ENCODE measurements at places on chromosomes 1 and 21.

- DNase-seq: no peak
These were observed 46.7 kb downstream of the GALNT2 start for GRCh38 chr1:230113593-230114236.

DNA sequence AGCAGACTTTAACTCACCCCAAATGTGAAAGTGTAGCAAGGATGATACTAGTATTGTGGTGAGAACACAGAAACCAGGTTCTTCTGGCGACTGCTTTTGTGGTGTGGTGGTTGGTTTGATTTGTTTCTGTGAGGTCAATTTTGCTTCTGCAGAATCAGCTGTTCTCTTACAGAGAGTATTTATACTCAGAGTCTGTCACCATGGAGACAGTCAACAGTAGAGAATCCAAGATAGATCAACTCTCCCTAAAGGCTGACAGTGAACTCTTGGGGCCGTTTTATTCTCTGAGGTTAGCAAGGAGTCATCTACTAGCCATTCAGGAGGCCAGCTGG is at the start of gene CFAP107:
Gene CFAP107, plus strand, starts transcription at position 209 of the 332 bp plus-strand sequence. CDS start 231 bp downstream, outside the sequence.
- DNase-seq: no peak

DNA sequence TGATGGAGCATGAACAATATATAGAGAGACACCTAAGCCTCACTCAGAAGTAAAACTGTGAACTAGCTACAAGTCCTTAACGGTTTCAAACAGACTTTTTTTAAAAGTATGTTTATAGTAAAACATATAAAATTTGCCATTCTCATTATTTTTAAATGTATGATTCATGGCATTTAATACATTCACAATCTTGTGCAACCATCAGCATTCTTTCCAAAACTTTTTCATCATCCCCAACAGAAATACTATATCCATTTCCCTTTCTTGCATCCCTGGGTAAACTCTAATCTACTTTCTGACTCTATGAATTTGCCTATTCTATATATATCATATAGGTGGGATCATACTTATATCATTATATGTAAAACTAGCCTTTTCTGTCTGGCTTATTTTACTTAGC is 25.5 kb downstream of the EVI5 start:
- DNase-seq: no peak

- DNase-seq: no peak
These were observed 107.9 kb downstream of the LMO4 start for GRCh38 chr1:87436534-87436933.

DNA sequence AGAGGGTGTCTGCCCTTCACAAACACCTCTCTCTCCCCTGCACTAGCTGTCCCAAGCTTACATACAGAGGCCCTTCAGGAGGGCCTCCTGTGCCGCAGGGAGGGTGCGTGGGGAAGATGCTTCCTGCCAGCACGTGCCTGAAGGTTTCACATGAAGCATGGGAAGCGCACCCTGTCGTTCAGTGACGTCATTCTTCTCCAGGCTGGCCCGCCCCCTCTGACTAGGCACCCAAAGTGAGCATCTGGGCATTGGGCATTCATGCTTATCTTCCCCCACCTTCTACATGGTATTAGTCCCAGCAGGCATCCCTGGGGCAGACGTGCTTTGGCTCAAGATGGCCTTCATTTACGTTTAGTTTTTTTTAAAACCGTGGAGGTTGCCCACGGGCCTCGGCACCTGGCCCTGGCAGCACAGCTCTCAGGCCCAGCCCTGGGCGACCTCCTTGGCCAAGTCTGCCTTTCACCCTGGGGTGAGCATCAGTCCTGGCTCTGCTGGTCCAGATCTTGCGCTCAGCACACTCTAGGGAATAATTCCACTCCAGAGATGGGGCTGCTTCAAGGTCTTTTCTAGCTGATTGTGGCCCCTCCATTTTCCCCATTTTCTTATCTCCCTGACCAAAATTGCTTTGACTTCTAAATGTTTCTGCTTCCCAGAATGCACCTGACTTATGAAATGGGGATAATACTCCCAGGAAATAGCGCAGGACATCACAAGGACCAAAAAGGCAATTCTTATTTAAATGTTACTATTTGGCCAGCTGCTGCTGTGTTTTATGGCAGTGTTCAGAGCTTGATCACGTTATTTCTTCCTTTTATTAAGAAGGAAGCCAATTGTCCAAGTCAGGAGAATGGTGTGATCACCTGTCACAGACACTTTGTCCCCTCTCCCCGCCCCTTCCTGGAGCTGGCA is 6.1 kb downstream of the NPPA start:
- DNase-seq: no peak

GRCh38 chr1:187051618-187052232 is 223.0 kb downstream of the PLA2G4A start:
- DNase-seq: no peak

- no peak for DNase-seq
These were observed 3.0 kb downstream of the ATP2B4 start for GRCh38 chr1:203629507-203630082.

DNA sequence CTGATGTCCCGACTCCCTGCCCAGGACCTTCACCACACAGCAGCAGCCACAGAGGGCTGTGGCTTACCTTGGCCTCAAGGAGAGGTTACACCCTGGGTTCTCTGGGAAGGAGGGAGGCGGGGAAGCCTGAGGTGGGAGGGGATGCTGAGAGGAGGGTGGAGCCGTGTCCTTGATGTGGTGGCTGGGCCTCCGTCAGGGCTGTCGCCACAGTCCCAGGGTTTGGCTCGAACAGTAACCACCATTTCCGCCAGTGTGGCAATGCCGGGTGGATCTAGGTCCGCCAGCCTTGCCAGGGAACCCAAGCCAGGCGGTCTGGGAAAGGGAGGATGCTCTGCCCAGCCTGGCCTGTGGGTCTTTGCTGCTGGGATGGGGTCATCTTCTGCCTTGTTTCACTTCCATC is 18.4 kb upstream of the CDCA8 start:
- DNase-seq: no peak

DNA sequence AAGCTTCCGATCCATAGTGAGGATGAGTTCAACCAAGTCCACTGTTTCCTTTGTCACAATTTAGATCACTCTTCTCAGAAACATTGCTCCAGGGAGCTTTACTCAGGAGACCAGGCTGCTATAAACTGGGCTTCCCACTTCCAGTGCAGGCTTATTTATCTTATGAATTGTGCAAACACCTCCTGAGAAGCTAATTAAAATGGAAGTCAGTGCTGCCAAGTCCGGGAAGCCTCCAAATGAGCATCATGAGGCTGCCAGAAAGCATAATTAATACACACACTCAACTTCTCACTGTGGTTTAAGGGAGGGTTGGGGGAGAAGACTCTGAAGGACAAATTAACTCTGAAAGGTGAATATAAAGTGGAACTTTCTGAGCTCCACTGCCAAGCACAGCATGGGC is 145.0 kb upstream of the SGIP1 start:
- no peak for DNase-seq

DNA sequence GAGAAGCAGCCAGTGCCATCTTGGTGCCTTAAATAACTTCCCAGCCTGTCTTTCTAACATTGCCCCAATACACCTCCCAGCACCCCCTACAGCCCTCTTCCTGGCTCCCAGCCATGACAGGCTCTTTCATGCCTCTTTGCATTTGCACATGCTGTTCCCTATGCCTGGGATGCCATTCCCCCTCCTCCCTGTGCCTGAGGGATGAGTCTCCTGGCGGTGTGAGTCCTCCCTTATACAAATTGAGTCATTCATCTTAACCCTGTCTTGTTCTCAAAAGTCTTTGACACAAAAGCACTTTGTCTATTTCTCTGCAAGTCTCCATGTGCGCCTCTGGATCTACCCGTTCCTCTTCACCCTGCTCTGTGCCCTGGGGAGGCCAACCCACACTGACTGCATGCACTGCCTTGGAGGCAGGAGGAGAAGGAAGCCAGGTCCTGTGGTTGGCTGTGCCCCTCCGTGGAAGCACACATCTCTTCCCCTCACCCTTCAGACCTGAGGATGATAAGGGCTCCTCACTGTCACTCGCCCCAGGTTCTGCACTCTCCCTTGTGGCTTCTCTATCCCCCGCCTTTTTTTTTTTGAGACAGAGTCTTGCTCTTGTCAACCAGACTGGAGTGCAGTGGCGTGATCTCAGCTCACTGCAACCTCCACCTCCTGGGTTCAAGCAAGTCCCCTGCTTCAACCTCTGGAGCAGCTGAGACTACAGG is 25.1 kb downstream of the CDCP2 start:
- DNase-seq: no peak

DNA sequence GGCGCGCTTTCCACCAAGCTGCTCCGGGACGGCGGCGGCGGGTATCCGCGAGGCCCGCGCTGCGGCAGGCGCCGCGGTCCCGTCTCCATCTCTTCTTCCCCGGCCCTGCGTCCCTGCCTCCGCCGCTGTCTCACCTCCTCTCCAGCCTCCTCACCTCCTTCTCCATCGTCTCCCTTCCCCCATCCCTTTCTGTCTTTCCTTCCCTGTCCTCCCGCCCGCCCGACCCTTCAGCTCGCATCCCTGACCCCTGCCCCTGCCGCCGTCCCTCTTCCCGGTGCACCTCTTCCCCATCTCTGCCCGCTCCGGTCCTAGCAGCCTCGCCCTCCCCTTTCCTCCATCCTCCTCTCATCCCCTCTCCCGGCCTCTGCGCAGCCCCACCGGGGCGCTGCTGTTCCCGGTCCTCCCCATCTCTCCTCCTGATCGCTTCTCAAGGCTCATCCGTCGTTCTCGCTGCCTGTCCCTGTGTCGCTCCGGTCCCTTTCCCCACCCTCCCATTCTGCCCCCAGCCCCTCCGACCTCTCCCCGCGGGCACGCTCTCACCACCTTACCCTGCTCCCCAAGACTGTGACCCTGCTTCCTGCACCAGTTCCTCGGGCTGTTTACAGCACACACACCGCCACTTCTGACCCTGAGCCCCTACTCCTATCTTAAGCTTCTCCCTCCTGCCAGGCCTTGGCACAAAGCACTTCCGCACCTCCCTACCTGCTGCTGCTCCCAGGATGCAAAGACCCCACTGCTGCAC is 760 bp upstream of the NPHP4 start:
- no peak for DNase-seq

GRCh38 chr1:207964195-207964966 is 53.5 kb upstream of the CD34 start:
- DNase-seq: no peak

DNA sequence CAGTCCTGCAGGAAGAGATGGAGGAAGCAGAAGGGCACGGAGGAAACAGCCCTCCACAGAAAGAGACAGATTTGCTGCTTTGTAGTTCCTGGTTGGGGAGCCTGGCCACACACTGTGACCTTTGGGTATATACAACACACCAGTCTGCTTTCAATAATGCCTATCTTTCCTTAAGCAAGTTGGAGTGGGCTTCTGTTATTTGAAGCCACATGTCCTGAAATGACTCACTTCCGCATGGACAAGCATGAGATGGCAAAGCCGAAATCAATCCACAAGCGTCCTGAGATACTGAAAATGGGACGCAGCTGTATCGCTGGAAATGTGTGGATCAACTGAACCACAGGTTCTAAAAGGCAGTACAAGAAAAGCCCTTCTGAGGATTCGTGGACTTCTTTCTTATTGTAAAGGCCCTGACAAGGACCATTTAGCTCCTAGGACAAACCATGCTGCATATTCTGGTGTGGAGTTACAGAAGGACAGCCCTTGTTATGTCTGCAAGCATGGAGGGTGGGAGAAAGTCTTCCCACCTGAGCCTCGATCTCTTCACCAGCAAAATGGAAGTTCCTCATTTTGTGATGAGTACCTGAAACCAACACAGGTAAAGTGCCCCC is 22.7 kb upstream of the FHAD1 start:
- DNase-seq: no peak

DNA sequence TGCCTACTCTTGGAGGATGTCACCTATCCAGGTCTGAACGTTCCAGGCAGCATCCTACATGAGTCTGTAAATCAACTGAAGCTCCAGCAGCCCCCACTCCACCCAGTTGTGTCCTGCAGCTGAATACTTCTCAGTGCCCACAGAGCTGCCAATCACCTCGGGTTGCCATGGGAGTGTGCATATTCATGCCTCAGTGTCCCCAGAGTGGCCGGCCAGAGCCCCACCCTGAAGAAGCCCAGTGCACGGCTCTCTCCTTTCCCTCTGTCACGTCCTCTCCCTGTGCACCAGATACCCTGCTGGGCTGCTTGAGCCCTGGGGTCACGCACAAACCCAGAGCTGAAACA is 16.1 kb upstream of the GSTM4 start:
- no peak for DNase-seq

DNA sequence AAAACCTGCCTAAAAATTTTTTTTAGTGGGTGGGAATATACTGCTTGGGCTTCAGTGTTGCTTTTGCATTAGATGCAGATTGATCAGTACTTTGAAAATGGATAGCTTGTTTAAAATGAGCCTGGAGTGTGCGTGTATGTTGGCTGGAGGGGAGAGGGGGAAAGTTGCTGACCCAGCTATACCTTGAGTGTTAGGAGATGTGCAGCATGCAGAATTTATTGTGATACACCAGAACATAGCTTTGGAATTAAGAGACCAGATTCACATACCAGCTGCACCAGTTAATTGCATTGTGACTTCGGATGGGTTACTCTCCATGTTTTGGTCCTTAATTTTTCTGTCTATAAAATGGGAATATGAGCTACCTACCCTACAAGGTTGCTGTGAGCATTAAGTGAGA is 60.4 kb downstream of the PRDM2 start:
- no peak for DNase-seq

DNA sequence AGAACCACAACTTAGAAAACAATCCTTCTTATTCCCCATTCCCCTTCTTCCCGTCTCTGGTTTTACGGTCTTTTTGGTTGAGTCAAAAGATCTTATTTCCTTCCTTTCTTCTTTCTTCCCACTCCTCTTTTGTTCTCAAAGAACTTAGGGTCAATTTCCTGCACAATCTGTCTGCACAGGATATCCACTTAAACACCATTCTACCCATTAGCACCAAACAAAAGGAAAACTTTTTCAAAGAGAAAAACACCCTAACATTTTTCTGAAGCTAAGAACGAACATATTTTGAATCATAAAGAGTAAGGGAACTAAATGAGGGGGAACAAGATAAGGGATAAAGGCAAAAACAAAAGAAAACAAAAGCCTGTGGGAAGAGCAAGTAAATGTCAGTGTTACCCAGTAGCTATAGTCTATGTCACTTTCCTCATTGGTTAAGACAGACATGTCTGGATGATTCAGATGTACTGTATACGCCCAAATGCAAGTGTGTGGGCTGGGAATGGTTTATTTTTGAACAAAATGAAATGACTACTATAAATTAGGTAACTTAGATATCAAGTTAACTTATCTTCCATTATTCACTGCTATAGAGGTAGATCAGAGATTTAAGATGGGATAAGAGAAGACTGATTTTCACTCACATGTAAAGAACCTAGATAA is 59.9 kb downstream of the TOR3A start:
- DNase-seq: no peak

DNA sequence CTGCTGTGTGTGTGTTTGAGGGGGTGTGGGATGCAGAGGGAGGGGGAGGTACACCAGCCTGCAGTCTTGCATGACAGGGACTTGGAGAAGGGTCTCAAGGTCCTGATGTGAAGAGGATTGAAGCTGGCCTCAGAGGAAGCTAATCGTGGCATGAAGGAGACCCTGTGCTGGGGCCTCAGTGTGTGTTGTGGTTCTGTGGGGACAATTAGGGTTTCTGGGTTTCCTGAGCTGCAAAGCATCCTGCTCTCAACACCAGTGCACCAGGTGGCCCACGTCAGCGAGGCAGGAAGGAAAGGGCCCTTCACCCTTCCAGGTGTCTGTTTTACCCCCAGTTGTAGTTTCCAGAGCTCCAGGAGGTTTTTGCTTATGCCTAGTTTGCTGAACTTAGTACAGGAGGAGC is 52.8 kb downstream of the TENT5C start:
- no peak for DNase-seq

GRCh38 chr1:2275796-2276536 is 47.8 kb downstream of the SKI start:
- DNase-seq: peak; percentile 55
